ENCODE measurements at places on chromosomes 3 and 15.

DNA sequence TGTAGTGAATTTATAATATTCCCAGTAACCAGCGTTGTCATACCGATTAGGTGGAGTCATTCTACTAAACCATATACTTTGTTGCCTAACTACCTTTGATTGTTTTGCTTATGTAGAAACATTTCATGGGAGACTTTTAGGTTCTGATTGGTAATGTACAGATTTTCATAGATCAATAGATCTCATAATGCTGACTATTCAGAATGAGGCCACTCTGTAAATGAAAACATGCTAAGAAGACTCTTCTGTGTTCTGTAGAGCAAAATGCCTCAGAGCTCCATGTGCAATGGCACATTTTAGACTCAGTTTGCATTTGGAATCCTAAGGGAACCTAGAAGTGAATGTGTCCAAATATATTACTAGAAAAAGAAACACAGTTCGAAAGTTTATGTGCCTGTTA lies 20.0 kb downstream of the CBLB start:
- DNase-seq, result no peak

GRCh38 chr15:63494408-63494807 lies 10.0 kb upstream of the USP3 start:
- DNase-seq, result no peak

- DNase-seq, result no peak
These were observed 50.8 kb downstream of the CRYBG3 start for GRCh38 chr3:97872525-97873042.

DNA sequence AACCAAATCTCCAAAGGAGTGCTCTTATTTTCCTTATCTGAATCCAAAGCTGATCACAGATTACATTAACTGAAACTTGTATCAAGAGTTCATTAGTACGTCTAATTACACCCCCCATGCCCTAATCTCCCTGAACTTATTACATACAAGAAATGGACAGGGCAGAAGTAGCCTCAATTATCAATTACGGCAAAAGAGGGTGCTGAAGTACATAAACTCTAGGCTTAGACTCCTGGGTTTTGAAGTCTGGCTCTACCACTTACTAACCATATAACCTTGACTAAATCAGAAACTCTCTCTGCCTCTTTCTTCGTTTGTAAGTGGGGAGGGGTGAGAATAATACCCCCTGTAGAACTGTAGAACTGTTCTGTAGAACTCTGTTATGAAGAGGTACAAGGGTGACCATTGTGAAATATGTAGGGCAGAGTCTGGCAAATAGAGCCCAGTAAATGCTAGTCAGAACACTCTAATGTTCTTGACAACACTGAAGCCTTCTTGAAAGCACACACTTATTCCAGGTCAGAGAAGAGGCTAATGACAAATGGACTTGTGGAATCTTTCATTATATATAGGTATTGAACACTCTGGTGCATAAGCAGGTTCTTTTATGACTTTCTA lies 19.6 kb upstream of the OR5K4 start:
- DNase-seq, result no peak

DNA sequence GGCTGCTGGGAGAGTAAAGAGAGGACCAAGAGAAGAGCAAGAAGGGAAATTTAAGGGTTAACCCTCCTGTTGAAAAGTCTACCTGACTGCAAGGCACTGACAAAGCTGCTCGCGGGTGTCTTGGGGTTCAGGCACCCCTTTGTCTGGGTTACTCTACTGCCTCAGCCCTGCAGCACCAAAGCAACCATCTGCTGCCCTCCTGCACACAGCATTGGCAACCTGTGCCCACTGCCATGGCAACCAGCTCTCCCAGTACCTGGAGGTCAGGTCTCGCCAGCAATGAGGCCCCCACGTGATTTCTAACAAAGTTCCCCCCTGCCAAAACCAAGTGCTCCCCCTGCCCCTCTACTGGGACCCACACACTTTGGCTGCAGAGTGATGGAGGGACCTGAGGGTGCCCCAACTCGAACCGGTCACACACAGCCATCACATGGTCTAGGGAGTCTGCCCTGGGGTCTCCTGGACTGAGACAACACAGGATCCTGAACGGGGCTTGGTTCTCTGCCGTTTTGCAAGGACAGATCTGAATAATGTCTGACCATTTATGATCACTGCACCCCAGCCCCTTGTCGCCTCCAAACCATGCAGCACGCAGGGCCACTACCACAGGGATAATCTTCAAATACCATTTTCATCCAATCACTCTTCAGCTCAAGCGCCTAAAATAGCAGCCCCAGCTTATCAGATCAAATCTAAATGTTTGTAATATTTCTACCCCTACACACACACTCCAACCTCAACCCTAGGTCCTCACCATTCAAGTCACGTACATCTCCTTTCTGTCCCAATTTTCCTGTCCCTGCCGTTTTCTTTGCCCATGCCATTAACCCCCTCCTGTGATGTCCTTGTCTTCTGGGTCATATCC lies 50.7 kb downstream of the ADCY5 start:
- no peak for DNase-seq

- no peak for DNase-seq
These were observed 4.4 kb upstream of the CD200R1 start for GRCh38 chr3:112979244-112979832.

- DNase-seq, result no peak
These were observed 31.5 kb downstream of the LOXL1 start for GRCh38 chr15:73957785-73958184.

DNA sequence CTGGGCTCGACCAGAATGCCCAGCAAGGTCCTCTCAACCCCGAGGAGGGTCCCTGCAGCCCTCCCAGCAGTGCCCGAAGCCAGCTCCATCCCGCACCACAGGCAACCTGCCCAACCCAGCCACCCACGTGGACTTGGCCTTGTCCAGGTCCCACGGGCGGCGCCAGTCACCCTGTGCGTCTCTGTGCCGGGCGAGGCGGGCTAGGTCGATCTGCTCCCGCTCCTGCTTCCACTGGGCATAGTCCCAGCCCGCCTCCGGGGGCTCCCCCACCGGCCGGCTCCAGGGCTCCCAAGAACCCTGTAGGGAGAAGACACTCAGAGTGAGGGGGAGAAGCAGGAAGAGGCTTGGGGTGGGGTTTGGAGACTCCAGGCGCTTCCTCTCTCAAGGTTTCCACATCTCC lies 3.1 kb downstream of the CCDC9B start:
- DNase-seq, result no peak

DNA sequence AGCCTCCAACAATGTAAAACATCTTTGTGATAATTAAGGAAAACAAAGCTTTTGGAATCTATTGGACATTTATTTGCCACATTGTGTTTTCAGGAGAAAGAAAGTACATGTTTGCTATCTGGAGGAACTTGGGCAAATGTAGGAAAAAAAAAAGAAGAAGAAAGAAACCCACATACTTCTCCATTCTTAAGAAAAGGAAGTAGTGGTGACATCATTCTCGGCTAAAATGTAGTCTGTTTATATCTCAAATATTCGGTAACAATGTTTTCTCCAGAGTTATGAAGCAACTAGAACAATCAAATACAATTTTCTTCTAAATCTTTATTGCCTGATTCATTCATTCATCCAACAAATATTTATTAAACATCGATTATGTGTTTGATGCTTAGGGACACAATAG lies 2.3 kb upstream of the TGFBR2 start:
- DNase-seq, result no peak

GRCh38 chr15:67372986-67373675 lies 118.5 kb downstream of the IQCH start:
- DNase-seq, result no peak

DNA sequence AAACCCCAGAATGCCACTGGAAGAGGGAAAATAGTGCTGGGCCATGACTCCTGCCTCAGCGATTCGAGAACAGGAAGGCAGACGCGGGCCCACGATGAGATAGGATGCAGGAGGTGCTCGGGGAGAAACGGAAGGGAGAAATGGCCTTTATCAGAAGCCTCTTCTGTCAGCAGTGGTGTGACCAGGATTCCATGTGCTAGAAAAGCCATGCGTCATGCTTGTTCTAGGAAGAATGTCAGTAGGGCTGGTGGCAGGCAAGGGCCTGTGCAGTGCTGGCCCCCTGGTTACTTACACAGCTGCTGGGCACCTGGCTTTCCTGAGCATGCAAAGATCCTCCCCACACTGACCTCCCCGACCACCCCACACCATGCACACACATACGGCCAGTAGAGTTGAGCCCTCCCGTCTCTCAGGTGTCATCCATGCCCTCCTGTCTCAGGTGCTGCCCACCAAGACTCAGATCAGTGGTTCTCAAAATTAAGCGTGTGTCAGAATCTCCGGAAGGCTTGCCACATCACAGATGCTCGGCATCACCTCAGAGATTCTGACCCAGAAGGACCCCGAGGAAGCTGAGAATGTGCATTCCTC lies 106.7 kb downstream of the ADAMTS17 start:
- no peak for DNase-seq

DNA sequence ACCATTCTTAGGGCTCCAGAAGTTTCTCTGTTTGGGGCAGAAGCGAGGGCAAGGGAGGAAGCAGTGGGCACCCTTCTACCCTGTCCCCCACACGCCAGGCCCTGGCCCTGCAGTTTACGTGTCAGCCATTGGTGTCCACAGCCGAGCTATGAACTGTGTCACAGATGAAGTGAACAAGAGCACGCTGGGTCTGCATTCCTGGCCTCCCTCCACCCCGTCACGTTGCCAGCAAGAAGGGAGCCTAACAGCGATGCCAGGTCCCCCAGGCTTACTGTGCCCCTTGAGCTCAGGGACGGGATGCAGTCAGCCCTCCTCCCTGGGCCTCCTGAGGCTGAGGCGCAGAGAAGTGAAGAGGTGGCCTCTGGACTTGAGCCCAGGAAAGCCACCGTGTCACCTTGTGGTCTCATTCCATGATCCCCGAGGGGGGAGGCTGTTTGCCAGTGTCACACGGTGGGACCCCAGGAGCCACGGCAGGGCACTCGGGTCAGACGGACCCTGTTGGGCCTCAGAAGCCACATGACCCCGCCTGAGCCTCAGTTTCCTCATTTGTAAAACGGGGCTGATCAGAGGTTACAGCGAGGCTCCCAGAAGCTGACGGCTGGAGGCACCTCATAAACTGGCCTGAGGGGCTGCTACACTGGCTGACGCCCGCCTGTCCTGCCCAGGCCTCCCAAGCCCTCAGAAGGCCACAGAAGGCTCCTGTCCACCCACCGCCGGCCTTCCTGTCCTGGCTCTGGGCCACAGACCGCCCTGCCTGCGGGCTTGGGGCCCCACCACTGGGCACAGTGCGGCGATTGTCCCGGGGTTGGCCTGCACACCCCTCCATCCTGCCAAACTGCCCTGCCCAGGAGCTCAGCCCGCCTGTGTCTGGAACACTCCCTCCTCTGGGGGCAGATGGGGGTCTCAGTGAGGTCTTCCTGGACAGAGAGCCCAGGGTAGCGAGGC lies 18.6 kb downstream of the IQSEC1 start:
- no peak for DNase-seq

DNA sequence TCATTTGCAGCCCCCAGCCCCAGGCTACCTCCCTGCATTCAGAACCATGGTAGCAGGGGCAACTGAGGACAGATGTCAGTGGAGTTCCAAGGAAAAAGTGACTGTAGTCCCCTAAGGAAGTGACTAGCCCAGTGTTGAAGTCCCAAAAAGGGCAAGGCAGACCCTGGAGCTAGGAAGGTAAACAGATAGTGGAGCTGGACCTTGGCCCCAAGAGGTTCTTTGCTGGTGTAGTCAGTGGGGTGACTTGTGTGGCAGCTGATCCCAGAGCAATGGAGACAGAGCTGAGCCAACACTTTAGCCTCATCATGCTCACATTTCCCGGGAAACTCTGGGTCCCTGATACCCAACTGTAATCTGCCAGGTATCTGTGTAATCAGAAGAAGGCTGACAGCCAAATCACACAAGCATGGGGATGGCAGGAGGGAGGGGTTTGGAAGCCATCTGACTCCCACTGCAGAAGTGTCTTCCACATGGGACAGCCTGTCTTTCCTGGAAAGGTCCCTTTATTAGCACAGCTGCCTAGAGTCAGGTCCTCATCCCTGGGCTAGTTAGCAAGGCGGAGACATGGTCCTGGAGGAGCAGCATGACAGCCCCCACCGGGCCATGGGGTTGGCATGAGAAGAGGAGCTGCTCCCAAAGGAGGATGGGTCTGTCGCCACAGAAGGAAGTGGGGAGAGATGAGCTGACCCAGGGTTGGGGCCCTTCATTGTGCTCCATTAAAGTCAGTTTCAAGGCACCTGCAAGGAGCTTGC lies 39.8 kb downstream of the PXYLP1 start:
- no peak for DNase-seq

- no peak for DNase-seq
These were observed 104.9 kb upstream of the ST8SIA2 start for GRCh38 chr15:92288755-92289154.

DNA sequence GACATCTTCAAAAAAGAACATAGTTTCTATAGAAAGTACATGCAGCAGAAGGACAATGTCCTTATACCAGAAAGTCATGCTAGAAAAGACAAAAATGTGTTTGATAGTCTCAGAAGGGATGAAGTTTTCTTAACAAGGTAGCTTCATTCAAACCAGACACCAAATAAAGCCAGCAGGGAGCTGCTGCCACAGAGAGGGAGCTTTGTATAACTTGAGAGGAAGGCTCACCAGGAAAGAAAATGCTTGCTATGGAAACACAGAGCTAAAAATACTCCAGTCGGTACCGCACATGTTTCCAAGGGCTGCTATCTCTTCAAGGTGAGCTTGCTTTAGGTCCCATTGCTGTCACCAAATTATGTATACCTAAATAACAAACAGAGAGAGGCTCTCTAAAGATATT lies 1074.8 kb upstream of the ALCAM start:
- DNase-seq, result no peak

GRCh38 chr15:100310513-100311153 lies 31.1 kb downstream of the ADAMTS17 start:
- DNase-seq, result no peak

DNA sequence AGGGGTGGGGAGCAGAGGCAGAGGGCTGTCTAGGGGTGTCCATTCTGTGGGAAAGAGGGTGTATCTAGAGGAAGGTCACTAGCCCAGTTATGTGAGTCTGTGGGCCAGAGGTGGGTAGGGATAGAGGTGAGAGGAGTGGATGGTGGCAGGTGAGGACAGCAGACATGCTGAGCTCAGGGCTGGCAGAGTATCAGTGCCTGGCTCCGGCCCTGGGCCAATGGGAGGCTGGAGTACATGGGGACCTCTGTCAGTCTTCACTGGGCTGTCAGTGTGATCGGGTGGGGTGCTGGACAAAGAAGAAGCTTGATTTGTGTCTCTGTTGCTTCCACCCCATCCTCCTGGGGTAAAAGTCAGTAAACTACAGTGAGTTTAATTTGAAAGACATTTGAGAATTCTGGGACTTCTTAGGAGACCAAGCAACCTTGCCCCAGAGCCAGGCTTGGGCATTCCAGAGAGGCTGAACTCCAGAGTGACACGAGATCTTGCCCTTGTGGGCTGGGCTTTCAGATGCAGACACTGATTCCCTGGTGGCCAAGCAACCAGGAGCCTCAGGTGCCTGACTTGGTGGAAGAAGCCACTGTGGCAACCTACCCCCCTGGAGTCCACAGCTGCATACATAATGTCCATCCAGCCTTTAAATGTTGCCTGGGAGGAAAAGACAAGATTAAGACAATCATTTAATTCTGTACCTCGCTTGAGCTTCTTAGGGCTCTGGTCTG lies 60.7 kb downstream of the EXOG start:
- no peak for DNase-seq

DNA sequence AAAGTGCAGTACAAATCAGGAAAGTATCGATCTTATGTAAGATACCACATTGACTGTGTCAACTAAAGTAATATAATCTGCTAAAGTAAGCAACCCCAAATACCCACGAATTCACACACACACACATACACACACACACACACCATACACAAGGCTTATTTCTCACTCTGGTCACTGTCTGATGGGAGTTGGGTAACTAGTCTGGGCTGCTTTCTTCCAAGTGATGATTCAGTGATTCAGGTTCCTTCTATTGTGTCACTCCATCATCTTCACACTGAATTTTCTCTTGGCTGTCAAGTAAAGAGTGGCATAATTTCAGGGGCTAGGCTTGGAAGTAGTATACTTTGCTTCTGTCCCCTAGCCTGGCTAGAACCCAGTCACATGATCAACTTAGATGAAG lies 104.8 kb upstream of the CCDC54 start:
- DNase-seq, result no peak

Measured in hypothalamus (tissue), 51 donors.